GF-D8 (cell line): ENCODE measurements at places on chromosomes 2 and 18.

- no peak for DNase-seq
These were observed 15.5 kb downstream of the CENPA start for GRCh38 chr2:26801328-26801727.

- DNase-seq: peak; percentile 85
These were observed 208.0 kb downstream of the ZFP36L2 start for GRCh38 chr2:43018179-43019024.

DNA sequence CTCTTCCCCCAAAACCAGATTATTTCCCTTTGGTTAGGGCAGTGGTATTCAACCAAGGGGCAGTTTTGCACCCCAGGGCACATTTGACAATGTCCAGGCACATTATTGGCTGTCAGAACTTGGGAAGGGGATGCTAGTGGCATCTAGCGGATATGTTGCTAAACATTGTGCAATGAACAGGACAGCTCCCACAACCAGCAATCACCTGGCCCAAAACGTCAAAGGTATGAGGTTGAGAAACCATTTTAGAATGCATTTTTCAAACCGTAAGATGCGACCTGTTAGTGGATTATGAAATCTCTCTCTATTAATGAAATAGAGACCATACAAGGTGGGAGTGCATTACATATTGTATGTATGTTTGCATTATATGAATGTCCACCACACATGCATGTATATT, 54.2 kb downstream of the CD8B2 start:
- DNase-seq: no peak

DNA sequence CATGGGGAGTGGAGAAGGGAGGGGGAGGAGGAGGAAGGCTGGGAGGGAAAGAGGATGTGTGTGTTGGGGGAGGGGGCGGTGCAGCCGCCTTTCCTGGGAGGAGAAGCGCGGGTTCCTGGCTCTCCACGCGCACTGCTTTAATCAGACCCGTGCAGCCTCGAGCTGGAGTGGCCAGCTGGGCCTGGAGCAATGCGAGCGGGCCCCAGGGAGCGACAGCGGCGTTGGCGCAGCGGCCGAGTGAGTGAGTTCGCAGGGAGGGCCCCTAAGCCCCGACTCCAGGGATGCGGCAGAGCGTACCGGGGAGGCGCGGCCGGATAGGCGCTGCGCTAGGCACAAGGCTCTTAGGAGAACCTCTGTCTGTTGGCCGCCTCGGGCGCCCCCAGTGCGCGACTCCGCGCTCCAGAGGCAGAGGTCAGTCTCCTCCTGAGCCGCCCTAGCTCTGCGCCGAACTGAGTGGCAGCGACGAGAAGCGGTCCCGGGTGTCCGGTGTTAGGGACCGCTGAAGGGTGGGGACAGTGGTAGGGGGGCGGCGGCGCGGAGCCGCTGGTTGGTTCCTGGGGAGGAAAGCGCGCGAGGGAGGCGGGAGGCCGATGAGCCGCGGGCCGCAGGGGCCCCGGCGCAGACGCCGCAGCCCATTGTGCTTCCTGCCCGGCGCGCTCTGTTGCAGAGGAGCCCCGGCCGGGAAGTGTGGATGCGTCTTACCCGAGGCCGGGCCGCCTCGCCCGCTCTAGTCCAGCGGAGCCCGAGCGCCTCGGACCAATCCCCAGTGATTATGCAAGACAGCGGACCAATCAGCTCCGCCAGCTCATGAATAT, 455 bp upstream of the DLX1 start:
- peak; percentile 80 for DNase-seq

- no peak for DNase-seq
These were observed 16.7 kb upstream of the ADI1 start for GRCh38 chr2:3535794-3536681.

GRCh38 chr2:15914596-15915385, 25.6 kb upstream of the MYCN start:
- DNase-seq: no peak

DNA sequence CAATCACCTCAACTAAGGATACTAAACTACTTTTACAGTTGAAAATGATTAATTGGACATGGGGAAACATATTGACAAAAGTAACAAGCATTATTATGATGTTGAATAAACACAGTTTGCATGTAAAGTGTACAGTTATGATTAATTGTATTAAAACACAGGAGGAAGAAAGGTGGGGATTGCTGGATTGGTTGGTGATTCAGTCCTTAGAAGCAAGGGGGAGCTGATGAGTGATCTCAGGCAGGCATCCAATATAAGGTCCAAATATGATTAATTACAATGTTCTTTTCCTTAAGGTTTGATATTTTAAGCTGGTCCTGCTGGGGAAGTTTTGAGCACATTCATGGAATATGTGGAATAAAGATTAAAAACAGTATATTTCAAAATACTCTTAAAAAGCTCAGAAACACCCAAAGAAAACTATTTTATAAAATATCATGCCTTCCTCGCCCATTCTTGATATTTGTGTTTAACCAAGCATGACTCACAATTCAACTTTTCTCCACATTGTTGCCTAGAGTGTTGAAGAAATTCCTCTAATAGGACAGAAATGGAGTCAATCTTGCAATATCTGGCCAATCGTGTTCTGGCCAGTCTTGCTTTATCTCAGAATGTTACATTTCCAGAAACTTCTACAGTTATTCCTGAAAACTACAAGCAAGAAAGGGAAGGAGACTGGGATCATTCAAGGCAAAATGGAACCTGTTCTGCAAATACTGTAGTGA, 268.2 kb downstream of the RPIA start:
- no peak for DNase-seq

DNA sequence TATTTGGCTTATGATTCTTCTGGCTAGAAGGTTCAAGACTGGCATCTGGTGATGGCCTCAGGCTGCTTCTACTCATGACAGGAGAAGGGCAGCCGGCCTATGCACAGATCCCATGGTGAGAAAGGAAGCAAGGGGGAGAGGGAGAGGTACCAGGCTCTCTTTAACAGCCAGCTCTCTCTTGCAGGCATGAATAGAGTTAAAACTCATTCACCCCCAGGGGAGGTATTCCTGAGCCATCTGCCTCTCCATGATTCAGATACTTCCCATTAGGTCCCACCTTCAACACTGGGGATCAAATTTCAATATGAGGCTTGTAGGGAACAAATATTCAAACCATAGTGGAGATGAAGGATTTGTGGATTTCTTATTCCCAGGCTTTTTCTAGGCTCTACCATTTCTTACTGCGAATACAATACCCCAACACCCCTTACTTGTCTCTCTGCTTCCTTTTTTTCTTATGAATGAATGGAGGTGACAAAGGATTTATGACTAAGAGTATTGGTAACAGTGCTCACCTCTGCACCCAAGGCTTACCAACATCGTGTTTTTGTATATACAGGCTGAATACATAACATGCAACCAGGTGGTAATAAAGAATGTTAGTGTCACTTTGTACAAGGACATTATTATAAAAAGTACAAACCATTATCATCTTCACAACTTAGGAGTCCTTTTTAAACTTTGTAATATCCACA, 454.6 kb upstream of the TRIB2 start:
- DNase-seq: no peak

GRCh38 chr18:22408059-22408458, 9.7 kb downstream of the CTAGE1 start:
- DNase-seq: no peak

- no peak for DNase-seq
These were observed 131.4 kb downstream of the VWC2L start for GRCh38 chr2:214542295-214542694.

- no peak for DNase-seq
These were observed 196.1 kb upstream of the RBBP8 start for GRCh38 chr18:22737054-22737453.

- no peak for DNase-seq
These were observed 302.5 kb downstream of the NRXN1 start for GRCh38 chr2:50729306-50730049.

GRCh38 chr2:197037863-197038398, 111.4 kb upstream of the PGAP1 start:
- no peak for DNase-seq

DNA sequence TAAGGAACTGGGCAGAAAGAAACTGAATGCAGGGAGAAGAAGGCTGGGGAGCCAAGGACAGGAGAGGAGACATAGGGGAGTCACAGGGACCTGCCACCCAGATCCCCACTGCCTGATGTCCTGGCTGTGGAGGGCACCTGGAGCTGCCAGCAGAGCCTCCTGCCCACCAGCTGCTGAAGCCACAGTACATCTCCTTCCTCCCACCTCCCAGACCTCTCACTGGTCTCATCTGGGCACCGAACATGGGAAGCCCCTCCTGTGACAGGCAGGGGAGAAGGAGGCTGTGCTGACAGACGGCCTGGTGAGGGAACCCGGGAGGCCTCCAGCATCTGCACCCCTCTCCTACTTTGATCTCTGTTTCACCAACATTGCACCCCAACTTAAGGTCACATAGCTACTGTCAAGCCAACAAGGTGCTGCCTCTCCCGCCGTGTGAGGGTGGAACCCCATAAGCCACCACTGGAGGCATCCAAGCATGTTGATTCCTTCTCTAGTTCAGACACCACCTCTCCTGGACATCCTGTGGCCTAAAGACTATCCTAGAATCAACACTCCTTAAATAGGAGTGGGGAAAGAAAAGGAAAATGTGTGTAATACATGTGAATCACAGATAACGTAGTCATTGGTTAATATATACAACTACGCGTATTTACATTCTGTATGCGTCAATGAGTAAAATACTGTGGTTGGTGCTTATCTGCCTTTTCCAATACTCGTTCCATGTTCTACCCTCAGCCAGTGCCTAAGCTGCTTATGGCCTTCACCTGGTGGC, 3.5 kb upstream of the RNPEPL1 start:
- DNase-seq: peak; percentile 0

DNA sequence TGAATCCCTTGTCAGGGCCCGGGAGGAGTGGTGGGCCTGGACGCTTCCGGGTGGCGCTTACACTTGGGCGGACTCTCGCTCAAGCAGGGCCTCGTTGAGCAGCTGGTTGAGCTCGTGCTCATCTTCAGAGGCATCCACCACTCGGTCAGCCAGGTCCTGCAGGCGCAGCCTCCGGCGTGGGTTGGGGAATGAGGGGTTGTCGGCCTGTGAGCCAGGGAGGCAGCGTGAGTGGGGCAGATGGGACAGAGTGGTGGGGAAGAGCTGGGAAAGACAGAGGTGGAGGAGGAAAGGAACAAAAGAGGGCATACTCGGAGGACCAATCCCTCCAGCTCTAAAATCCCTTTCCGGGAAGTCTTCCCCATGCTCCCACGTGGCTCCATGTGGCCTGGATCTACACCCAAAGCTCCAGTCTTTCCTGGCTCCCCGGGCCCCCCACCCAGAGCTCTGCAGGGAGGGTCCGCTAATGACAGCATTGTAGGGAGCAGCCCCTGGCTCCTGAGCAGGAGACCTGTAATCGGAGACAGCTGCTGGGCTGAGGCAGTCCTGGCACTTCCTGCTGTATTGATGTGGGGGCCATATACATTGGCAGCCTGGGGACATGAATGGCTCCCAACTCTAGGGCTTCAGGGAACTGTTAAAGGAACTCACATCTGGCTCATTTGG, 41.6 kb downstream of the CENPO start:
- DNase-seq: no peak

DNA sequence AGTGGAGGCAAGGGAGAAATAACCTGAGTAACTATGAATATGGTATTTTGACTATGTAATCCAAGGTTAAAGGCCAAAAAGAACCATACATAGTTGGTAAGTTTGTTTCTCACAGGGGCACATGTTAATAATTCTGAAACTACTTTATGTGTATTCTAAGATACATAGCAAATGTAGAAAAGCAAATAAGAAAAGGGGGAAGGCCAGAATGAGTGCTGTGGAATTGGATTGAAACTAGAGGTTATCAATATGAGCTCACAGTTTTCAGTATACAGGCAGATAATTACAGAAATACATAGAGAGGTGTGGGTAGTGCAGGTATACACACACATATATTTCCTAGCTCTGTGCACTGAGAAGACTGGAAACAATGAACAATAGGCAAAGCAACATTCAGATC, 13.7 kb downstream of the INO80C start:
- no peak for DNase-seq

- DNase-seq: no peak
These were observed 211.1 kb downstream of the HDAC4 start for GRCh38 chr2:239189711-239190131.

DNA sequence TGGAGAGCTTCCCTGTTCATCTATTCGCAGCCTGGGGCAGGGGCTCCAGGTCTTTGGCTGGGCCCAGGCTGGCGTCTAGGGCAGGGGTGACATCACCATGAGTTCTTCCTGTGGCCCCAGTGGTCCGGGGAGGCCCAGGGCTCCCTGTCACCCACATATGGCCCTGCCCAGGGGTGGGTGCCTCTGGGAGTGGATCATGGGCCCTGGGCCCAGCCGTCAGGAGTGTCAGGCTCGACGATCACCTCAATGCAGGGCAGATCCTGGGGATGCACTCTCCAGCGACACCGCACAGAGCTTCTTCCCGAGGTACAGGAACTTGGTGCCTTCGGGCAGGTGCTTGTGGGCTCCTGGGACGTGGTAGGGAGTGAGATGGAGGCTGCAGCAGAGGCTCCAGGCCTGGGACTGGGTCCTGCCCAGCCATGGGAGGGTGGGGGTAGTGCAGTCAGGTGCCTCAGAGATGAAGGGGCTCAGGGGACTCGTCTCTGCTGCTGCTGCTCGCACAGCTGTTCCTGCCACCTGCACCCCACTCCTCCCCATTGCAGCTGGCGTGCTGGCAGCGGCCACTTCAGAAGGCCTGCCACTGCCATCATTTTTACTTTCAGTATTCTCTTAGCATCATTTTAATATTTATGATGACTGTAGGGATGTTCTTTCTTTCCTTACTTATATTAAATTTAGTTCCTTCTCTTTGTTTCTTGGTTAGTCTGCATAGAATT, 196.0 kb upstream of the VRK2 start:
- DNase-seq: no peak

- DNase-seq: no peak
These were observed 178.7 kb downstream of the PDE11A start for GRCh38 chr2:177893880-177894279.

- no peak for DNase-seq
These were observed 853.6 kb upstream of the SOX11 start for GRCh38 chr2:4838626-4839025.
